ENCODE measurements at places on chromosomes 7 and 10.

DNA sequence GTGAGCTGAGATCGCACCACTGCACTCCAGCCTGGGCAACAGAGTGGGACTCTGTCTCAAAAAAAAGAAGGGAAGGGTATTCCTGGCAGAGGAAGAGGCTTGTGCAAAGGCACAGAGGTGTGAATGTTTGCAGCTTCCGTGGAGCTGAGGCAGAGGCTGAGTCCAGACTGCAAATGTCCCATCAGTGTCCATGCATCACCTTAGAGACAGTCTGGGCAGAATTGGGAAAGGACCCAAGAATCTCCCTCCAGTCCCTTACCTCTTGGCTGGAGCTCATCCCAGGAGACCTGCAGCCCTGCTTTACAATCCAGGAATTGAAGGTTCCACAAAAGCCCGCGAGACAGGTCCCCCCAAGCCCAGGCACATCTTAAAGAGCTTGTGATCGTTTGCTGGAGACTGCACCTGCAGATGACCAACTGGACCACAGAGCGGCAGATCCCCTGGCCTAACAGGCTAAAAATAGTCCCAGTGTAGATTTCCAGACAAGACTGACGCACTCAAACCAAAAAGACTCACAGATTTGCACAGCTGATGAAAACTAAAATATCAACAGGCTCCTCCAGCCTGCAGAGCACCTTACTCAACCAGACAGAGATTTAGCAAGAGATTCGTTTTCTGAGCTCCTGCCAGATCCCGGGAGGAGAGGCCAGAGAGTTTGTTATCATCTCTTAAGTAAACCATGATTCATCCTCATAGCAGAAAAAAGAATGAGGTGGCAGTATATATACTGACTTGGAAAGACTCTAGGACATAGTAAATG is 22.9 kb upstream of the NANOS1 start:
- no peak for DNase-seq

DNA sequence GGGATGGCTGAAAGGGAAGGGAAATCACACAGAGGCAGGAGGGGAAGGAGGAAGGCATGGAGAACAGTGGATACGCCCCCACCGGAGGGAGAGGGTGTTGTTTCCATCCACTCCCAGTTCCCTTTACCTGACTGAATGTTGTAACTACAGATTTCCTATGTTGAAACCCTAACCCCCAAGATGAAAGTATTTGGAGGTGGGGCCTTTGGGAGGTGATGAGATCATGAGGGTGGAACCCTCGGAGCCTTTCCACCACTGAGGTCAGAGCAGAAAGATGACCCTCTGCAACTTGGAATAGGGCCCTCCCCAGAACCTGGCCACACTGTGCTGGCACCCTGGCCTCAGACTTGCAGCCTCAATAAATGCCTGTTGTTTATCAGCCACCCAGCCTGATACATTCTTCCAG is 48.6 kb upstream of the CNPY1 start:
- no peak for DNase-seq

DNA sequence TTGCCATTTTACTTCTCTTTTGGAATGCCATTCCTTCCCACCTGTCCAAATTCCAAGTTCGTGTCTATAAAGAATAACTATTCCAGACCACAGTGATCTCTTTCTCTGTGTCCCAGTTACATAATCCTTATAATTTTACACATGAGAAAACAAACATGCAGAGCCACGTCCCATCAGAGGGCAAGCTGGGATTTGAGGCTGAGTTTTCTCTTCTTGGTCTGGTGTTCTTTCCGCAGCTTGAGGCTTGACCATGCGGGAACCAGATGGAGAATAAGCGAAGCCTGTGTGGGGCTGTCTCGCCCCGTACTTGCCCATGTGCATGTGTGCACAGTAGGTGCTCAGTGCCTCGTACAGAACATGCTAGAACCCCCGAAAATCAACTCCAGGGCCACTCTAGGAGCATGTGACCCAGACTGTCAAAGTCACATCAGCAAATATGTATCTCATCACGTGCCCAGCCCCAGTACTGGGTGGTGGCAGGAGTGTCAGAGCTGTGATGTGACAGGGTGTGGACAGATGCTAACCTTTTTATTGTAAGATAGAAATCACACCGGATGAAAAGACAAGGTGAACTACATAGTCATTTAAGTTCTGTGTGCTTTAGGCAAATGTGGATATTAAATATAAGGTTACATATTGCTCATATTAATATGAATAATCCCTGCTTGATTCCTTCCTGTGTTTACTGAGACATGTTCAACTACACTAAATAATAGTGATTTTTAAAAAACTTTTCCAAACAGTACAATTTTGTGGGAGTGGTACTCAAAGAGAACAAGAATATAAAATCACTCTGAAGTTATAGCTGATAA is 3.2 kb downstream of the INSIG1 start:
- no peak for DNase-seq

- no peak for DNase-seq
These were observed 235.6 kb upstream of the DKK1 start for GRCh38 chr10:52078397-52078937.

GRCh38 chr7:109893231-109893630 is 1197.7 kb upstream of the LRRN3 start:
- DNase-seq, result no peak

GRCh38 chr7:30920584-30921539 is 9.2 kb downstream of the AQP1 start:
- DNase-seq, result no peak

- DNase-seq, result no peak
These were observed 42.2 kb upstream of the MXI1 start for GRCh38 chr10:110165239-110165638.

DNA sequence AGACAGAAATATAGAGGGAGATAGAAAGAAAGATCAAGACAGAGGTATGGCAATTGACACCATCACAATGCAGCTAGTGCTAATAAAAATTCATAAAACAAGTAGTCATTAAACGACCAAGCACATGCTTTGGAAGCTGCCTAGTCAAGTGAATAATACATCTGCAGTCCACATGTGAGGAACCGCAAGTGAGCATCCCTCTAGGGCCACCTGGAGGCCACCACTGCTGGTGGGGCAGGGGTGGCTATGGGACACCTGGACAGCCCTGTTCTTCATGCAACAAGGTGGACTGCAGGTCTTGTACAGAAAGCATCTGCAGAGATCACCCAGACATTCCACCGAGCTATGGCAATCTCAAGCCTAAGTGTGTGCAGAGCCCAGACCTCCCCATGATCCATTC is 451.1 kb upstream of the PFKP start:
- DNase-seq, result no peak

DNA sequence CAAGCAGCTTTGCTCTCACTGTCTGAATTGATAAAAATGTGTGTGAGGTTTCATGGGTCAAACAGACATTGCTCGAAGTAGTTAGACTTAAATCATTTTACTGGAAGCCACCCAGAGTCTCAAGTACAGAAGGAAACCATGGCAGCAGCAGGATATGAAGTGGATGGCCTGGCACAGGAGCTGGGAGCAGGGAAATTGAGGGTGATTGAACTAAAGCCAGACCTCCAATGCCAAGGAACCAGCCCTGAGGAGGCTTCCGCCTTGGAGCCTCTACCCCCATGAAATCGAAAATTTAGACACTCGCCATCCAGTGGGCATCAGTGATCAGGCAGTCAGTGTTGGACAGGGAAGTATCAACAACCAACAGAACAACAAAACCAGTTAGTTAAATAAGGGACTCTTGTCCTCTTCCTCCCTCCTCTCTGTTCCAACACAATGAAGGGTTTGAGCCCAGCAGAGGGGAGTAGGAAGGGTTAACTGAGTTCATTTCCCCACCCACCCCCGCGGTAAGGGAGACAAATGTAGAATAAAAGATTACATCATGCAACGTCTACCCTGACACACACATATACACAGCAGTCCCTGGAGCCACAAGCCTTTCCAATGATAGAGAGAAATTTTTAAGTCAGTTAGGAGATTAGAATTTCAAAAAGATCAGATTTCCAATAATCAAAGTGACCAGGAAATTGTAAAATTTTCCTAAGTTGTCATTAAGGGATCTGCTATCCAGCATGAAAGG is 156.3 kb downstream of the SLC16A9 start:
- no peak for DNase-seq

DNA sequence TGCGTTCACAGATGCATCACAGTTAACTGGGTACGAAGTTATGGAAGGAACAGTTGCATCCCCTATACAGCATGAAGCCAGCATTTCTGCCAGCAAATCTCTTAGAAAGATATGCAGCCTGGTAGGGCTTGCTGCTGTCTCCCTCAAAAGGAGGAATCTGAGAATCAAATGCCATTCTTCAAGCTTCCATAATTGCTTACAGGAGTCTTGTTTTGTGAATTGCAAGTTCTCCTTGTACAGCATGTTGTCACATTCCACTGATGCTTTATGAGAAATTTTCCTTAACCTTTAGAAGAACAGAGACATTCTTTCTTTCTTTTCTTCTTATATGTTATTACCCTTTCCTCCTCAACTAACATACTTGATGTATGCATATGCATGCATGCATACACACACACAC is 134.6 kb downstream of the CHRM2 start:
- DNase-seq, result no peak

- DNase-seq, result no peak
These were observed 58.3 kb downstream of the SLC39A12 start for GRCh38 chr10:18010050-18010449.

- no peak for DNase-seq
These were observed 411.8 kb downstream of the PTPRN2 start for GRCh38 chr7:158175779-158176178.

- no peak for DNase-seq
These were observed 3.9 kb upstream of the TFPI2 start for GRCh38 chr7:93894426-93894825.

DNA sequence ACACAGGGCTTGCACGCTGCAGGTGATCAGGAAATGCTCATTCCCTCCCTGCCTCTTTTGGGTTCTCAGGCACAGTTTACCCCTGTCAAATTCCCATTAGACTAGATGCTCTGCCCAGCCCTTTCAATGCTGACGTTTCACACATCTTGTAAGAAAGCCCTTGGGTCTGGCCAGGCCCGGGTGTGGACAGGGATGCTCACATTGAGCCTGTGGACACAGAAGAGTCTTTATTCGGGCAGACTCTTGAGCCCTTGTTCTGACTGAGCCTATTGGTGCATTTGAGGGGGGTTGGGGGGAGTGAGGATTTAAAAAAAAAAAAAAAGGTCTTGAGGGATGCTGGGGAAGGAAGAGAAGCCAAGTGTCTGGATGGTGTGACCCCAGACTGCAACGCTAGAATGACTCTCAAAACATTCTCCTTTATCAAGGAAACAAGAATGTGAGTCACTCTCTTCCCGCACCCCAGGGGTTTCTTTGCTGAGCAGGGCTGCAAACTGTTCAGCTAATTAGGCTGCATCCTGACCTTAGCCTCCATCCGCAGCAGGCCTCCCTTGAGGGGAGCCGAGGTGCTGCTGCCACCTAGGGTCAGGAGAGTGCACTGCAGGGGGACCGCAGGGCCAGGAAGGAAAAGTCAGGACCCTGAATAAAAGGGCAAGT is 53.6 kb upstream of the TMEM72 start:
- DNase-seq, result peak; percentile 30

DNA sequence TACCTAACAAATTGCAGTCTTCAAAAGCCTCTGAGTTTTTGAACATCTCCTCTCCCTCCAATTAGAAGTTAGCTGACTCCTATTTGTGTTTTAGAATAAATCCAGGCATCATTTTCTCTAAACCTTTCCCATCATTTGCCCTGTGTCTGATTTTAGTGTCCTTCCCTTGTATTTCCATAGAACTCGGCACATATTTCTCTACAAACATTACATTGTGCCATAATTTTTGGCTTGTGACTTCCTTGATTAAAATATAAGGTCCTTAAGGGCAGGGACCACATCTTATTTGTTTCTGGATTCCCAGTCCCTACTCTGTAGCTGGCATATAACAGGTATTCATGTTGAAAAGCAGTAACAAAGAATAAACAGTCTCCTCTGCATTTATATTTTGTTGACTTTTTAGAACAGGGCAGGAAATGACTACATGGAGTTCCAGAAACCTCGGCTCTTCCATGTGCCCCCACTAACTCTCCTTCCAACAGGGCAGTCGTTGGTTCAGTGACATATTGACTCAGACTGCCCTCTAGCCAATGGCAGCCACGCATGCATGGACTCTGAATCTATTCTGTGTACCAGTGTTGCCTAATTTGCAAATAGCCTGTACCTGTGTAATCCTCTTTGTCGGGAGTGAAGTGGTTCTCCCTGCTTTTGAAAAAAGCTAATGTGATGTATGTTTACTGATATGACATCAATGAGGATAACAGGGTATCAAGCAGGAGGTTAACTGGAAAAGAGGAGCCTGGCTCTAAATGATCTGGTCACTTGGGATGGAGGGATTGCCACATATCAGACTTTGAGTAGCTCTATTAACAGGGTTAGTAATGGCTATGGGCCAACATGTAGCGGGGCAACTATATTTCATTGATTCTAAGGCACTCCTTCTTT is 19.8 kb upstream of the CPN1 start:
- DNase-seq, result no peak

DNA sequence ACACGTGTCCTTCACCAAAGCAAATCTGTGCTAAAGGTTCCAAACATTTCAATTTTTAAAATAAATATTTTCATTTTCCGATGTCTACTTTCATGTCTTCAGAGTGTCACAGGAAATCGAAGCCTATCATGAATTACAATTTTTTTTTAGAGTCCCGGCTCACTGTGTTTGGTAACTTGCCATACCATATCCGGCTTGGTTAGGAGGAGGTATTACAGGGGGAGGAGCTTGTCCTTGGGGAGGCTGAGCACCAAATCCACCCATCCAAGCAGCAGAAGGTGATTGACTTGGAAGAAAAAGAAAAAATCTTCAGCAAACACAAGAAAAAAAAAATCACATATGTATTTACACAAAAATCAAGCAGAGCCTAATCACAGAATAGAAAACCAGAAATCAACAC is 21.3 kb downstream of the TIAL1 start:
- no peak for DNase-seq

GRCh38 chr7:36265680-36266079 is 112.6 kb downstream of the EEPD1 start:
- no peak for DNase-seq

GRCh38 chr10:1360558-1361164 is 304.5 kb downstream of the WDR37 start:
- no peak for DNase-seq
